ENCODE measurements at places on chromosomes 5 and 9.

- DNase-seq, result peak; percentile 96
Measured at GRCh38 chr5:140302786-140303639, at the start of gene PFDN1. Gene PFDN1, minus strand, starts transcription at chr5:140303101. Its CDS starts 28 bp downstream, at chr5:140303073.

DNA sequence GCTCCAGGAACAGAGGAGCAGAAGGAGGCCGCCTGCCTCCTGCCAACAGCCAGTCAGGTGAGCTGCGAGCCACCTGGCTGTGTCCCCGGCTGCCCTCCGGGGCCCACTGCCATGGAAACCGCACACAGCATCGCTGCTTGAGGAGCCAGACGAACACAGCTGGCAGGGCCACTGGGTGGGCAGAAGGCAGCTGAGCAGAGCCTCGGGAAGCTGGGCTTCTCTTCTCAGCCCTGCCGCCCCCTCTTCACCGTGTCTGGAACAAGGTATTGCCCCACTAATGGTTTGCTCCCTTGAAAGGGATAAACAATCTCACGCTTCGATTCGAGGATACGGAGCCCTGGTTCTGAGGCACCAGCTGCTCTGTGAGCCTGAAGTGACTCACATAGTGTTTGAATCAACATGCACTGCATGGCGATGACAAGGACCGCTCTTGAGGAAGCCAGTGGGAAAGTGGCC is 63.7 kb upstream of the RUFY1 start:
- no peak for DNase-seq

- no peak for DNase-seq
Measured at GRCh38 chr9:75185585-75186170, 97.4 kb downstream of the OSTF1 start.

DNA sequence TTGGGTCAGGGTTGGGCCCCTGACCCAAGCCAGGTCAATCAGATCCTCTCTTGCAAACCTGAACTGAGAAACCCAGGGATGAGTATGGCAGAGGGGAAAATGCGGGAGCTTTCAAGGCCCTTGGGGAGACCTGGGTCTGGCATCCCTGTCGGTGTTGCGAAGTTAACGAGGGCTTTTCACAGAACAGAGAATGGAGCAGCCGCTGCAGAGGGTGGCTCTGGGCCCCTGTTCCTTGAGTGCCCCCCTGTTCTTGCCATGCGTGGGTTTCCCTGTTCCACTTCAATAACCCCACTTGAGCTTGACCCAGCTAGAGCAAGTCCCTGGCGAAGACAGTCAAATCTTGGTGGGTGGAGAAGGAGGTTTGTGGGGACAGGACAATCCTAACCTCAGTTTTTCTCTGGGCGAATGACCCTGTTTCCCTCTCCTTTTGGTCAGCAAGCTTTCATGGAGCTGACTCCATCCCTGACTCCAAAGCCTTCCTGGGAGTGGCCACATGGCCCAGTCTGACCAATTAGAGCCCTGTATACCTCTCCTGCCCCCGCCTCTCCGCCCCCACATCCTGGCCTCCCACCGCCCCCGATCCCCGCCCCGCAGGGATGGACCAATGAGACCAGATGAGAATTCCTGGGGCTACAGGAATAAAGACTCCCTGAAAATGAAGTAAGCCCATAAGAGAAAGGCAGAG is 2.9 kb upstream of the VDAC1 start:
- no peak for DNase-seq

DNA sequence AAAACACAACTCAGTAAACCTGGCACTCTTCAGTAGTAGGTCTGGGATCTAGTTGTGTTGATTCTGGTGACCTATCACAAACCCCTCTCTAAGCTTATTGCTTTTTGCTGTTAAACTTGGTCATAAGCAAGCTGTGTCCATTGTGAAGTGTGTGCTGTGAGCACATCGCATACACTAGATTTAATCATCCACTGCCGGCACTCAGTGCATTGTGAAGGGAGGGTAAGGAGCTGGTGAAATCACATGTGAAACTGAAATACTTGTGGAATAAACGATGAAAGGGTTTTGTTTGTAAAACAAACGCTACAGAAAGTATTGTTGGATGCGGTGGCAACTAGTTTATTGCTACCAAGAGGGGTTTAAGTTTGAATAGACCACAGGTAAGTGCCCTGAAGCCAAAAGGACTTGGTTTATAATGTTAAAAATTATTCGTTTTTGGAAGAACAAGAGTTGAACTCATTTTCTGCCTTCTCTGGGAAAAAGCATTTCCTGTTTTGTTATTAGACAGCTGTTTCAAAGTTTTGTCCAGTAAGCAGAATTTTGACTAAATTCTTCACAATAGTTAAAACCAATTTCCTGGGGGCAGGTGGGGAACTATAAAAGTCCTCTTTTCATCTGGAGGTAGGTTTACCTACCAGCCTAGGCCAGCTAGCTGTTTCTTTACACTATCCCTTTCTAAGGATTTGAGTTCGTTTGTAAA is 24.6 kb downstream of the TJP2 start:
- no peak for DNase-seq

DNA sequence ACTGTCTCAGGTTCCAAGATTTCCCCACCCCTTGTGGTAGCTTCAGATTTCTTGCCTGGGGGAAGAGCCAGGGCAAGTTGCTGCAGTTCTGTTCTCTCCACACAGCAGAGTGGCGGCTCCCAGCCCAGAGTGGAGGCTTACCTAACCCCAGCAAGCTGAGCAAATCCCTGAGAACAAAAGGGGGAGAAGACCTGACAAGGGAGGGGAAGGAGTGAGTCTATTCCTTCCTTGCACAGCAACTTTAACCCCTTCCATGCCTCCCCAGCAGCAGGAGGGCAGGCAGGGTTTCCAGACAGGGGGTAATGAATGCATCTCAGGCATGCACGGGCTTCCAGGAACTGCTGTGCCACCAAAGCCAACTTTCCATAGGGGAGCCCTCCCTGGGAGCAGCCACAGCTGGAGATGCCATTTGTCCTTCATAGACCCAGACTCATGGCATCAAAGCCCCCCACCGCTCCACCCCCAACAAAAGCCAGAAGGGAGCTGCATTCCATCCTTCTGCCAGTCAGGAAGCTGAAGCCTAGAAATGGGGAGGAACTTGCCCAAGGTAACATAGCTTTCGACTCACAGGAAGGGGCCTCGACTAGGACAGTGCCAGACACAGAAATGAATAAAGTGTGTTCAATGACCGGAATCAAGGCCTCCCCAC is 28.8 kb upstream of the FAT2 start:
- DNase-seq, result no peak

DNA sequence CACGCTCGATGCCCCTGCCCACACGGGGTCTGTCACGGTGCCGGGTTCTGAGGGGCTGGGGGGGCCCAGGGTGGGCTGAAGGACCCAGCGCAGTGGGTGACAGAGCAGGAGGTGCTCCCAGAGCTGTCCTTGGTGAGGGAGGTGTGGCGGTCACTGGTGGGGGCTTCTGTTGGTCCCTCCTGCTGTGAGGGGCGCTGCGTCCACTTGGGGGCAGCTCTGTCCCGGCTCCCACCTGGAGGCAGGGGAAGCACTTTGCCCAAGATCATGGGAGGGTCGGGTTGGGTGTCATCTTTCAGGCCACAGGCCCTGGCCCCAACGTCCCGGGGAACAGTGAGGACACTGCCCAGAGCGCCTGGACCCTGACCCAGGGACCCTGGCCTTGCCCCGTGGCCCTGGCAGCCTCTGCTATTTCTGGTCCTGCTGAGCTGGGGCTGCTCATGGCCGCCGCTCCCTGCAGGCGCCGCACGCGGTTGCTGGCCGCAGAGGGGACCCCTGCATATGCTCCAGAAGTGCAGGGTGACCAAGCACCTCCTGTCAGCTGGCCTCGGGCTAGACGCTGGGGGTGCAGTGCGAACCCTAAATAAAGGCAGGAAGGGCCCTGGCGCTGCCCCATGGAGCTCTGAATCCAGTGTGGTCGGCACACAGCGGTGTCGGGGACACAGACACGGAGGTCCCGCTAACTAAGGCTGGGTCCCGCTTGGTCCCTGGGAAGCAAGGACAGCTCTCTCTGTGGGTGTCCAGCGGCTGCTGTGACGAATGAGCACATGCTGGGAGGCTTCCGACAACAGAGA is 11.6 kb upstream of the RNU6ATAC start:
- peak; percentile 62 for DNase-seq

- no peak for DNase-seq
Measured at GRCh38 chr5:173625261-173625660, 8.8 kb upstream of the BOD1 start.

DNA sequence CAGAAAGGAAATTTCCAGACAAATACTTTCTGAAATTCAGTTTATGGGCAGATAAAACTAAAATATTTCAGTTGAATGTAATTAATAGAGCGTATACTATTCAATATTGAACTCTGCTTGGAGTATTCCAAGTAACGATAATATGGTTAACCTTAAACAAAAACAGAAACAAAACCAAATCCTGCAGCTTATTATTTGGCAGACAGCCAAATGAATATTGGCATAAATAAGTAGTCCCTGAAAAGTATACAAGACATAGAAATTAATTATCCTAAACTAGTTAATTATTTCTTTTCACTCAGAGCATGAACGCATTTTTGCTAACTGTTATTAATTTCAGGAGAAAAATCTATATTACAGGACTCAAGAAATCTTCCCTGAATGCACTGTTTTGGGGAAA is 1574.0 kb downstream of the MAT2B start:
- DNase-seq, result no peak

- DNase-seq, result no peak
Measured at GRCh38 chr9:125829743-125830142, 82.6 kb downstream of the PBX3 start.

GRCh38 chr9:20593537-20593936 is 28.8 kb downstream of the MLLT3 start:
- no peak for DNase-seq

DNA sequence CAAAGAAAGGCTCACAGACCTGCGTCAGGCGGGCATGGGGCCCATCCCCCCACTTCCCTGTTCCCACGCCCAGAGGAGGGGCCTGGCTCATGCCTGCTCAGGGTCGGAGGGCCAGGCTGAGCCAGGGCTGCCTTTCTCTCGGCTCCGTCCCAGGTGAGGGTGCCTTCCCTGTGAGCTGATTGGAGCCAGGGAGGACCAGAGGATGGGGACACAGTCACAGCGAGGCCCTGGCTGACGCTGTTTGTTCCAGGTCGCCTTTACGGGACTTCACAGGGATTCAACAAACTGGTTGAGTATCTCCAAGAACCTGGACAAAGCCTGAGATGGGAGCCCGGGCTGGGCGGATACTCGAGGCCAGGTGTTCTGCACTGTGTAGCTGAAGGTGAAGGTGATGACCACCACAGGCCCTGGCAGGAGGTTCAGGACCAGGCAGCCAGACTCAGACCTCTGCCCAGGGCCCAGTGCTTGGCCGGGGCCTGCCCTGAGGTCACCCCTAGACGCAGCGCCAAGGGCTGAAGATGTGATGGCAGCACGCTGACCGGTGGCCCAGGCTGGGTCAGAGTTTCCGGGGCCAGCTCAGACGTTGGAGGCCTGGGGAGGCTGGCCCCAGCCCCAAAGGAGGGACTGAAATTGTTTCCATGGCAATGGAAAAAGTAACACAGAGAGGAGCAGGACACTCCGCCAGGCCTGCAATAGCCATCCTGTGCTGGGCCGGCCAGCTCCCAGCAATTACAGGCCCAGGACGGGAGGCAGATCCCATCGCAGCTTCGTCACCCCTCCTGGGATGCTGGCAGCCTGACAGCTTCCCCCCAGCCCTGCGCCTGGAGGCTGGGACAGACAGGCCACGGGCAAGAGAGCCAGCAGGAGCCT is 65.3 kb upstream of the ADAMTS2 start:
- peak; percentile 73 for DNase-seq

GRCh38 chr5:82044010-82044409 is 72.2 kb downstream of the ATG10 start:
- no peak for DNase-seq

- peak; percentile 25 for DNase-seq
Measured at GRCh38 chr5:132223861-132224260, 3.8 kb downstream of the P4HA2 start.

- DNase-seq, result no peak
Measured at GRCh38 chr5:55316837-55317236, 9.0 kb downstream of the MTREX start.

DNA sequence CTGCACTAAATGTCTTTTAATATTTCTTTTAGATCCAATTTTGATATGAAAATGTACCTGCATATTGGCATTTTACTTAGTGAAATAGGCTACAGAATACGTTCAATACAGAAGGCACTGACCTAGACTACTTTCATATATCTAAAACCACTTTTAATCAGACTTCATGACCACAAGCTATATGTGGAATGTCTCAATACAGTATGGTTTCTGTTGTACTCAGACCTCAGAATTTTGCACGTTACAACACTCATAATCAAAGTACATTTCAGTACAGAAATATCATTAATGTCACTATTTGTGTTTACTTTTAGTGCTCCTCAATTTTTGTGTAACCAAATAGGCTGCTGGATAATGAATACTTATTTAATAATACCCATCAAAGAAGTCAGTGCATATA is 74.8 kb downstream of the MEF2C start:
- no peak for DNase-seq

DNA sequence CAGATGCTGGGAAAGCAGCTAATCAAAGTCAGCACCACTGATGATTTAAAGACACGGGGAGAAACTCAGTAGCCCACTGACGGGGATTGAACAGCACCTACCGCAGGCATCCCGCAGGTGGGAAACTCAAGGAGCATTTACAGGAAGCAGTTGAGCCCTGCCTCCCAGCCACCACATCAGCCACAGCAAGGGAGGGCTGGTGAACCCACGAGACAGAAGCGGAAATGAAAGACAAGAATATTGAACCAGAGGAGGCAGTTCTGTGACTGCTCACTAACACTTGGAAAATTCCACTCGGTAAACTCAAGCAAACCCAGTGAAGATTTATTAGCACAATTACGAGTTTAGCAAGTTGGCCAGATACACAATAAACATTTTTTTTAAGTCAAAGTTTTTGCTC is 10.6 kb upstream of the FAM163B start:
- peak; percentile 20 for DNase-seq

GRCh38 chr5:153623751-153624450 is 133.4 kb downstream of the GRIA1 start:
- no peak for DNase-seq

- peak; percentile 92 for DNase-seq
Measured at GRCh38 chr9:133845440-133845839, 107.3 kb upstream of the SARDH start.

- no peak for DNase-seq
Measured at GRCh38 chr5:76601470-76601869, 21.7 kb downstream of the F2RL2 start.

GRCh38 chr5:150075233-150075632 is 11.1 kb downstream of the CSF1R start:
- DNase-seq, result peak; percentile 33

DNA sequence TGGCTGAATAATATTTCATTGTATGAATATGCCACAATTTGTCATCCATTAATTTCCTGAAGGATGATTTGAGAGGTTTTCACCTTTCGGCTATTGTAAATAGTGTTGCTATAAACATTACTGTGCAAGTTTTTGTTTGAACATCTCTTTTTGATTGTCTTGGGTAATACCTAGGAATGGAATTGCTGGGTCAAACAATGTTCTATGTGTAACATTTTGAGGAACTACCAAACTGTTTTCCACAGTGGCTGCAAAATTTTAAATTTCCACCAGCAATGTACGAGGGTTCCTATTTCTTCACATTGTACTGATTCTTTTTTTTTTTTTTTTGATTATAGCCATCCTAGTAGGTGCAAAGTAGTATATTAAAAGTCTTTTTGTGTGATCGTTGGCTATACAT is 63.8 kb upstream of the ANKH start:
- no peak for DNase-seq
